Activated CD4-positive, alpha-beta T cell treated with anti-CD3 and anti-CD28 coated beads for 36 hours (primary cell): ENCODE measurements at places on chromosomes 4 and X.

- DNase-seq: no peak
These were observed 84.5 kb upstream of the ATXN3L start for GRCh38 chrX:13404364-13404763.

GRCh38 chr4:184351560-184352451, 122.5 kb downstream of the IRF2 start:
- no peak for DNase-seq

- DNase-seq: no peak
These were observed 430.1 kb upstream of the FRG1 start for GRCh38 chr4:189510601-189511000.

GRCh38 chrX:78075787-78076389, 28.2 kb upstream of the PGK1 start:
- DNase-seq: peak; percentile 30
